ENCODE measurements at places on chromosomes 12 and 14.

GRCh38 chr12:53078425-53079225 is 565 bp downstream of the SPRYD3 start:
- peak; percentile 38 for DNase-seq

- DNase-seq = no peak
Observed at GRCh38 chr12:92718483-92718990, 15.7 kb downstream of the PLEKHG7 start.

- DNase-seq = no peak
Observed at GRCh38 chr12:70627677-70628076, 9.6 kb downstream of the PTPRB start.

- DNase-seq = no peak
Observed at GRCh38 chr14:69963966-69964365, 84.8 kb downstream of the SMOC1 start.

GRCh38 chr12:56040963-56041551 is 661 bp upstream of the RPS26 start:
- no peak for DNase-seq

DNA sequence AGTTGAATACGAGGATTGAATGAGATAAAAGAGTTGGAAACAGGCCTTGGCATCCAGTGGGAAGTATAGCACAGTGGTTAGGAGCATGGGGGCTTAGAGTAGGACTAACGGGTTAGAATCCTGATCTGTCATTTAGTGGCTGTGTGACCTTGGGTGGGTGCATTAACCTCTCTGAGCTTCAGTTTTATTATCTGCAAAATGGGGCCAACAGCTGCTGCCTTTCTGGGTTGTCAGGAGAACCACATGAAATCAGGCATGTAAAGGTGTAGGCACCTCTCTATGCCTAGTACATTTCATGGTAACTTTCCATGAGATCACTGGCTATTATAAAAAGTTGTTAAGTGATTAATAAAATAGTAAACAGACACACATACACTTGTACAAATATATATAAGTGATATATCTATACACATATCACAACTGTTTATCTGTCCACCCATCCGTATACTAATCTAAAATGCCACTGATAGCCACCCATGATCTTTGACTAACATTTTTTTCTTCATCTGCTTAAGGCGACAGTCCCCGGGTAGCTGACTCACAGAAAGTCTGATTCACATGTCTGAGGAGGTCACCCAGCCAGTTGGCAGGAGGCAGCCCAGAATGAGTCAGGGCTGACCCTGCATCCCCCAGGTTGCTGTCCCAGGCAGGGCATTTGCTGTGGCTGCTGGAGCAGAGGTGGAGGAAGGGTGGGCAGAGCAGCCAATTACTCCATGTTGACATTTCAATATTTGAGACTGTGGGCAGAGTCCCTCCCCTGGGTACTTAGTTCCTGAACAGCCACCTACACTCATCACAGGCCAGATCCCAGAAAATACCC is 125.6 kb upstream of the NOS1 start:
- DNase-seq = peak; percentile 57

DNA sequence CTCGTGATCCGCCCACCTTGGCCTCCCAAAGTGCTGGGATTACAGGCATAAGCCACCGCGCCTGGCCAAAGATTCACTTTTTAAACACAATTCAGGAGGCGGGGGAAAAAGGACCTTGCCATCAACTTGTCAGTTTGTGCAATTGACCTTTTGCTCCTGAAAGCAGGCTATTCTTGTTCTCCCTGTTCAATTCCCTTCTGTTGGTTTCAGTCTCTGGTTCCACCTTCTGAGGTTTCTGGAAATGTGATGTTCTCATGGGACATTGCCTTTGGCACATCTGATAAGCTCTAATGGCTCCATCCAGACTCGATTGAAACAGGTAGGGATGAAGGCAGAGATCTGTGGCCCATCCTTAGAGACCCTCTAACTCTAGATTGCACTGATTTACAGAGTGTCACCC is 17.9 kb upstream of the CCDC85C start:
- DNase-seq = no peak

DNA sequence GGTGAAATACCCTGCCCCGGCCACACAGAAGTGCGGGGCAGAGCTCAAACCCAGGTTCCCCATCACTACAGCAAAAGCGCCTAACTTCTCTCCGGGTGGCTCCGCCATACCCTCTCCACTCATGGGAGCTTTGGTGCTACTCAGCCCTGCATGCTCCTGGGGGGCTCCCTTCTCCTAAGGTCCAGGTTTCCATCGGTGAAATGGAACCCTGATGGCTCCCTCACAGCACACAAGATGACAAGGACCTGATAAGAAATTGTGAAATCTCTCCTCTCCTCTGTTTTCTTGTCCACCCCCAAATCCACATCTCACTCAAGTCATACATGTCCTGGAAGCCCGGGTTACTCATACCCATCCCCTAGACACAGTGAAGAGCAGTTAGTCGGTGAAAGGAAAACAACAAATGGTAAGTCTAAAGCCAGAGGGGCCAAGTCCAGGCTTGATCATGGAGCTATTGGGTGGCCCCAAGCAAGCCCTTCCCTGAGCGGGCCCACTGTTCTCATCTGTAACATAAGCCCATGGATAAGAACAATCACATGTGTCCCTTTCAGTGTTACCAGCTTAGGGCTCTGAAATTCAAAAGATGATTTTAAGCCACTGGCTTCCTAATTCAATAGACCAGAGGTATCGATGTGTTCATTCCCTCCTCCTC is 317.5 kb downstream of the BCL11B start:
- no peak for DNase-seq

- DNase-seq = no peak
Observed at GRCh38 chr12:19192710-19193109, 63.2 kb downstream of the PLEKHA5 start.

DNA sequence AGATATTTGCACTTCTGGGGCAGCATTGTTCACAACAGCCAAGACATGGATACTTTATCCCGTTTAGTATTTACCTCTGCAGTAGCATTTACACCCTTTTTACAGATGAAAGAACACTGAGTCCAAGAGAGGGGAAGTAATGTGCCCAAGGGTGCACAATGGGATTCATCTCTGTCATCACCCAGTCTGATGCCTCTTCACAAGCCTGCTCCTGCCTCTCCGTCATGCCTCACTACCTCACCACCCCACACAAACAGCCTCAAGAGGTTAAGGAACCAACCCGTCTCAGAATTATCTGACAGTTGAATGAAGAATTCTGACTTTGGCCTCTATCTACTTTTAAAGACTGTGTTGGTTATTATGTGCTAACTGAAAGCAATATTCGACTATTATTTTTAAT is 368.4 kb downstream of the ATP23 start:
- DNase-seq = no peak

GRCh38 chr14:94545131-94545841 is 16.0 kb upstream of the SERPINA4 start:
- DNase-seq = no peak

GRCh38 chr12:31057671-31058070 is 16.0 kb upstream of the DDX11 start:
- no peak for DNase-seq

DNA sequence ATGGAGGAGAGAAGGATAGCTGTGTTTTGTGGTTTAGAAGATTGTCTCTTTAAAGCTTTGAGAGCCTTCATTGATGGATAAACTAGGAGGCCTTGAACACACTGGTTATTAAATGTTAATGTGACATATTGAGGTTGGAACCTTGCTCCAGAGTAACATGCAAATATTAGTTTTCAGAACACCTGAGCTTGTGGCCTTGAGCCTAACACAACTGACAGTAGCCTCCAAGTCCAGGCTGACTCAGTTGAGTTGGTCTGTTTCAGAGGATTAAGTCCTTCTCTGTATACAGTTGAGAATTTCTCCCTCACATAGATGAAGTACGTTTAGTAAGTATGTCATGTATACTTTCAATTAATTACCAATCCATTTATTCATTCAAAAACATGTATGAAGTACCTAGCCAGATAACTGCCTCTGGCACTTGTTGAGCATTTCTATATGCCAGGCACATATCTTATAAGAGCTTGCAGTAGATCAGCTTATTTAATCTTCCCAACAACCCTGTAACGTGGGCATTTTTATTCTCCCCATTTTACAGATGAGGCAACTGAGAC is 63.5 kb downstream of the ELK3 start:
- no peak for DNase-seq

GRCh38 chr14:22607291-22607690 is 9.2 kb downstream of the ABHD4 start:
- no peak for DNase-seq

- no peak for DNase-seq
Observed at GRCh38 chr12:124698211-124698997, 131.0 kb upstream of the NCOR2 start.

GRCh38 chr14:53032161-53032803 is 81.4 kb upstream of the FERMT2 start:
- peak; percentile 78 for DNase-seq

DNA sequence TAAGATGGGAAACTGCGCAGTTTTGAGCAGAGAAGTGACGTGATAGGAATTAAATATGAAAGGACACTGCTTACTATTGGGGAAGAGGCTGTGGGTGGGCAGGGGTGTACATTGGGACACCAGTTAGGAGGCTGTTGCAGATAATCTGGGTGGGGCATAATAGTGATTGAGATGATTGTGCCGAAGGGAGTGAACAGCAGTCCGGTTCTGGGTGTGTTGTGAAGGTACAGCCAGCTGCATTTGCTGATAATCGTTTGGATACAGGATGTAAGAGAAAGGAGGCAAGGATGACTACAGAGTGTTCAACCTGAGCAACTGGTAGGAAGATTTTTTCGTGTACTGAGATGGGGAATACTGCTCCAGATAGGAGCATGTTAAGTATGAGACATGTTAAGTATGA is 205.2 kb upstream of the NEDD1 start:
- no peak for DNase-seq

DNA sequence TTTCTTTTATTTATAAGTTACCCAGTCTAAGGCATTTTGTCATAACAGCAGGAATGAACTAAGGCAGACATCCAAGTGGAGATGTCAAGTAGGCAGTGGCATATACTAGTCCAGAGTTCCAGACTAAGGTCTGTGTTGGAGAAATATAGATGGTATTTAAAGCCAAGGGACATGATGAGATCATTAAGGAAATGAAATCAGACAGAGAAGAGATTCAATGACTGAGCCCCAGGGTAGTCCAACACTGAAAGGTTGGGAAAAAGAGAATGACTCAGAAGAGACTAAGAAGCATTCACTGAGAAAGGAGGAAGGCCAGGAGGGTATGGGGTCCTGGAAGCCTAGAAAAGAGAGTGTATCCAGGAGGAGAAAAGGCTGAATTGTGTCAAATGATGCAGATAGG is 442.2 kb upstream of the CCDC196 start:
- DNase-seq = peak; percentile 84

- DNase-seq = no peak
Observed at GRCh38 chr14:101873991-101874390, 90.4 kb upstream of the DYNC1H1 start.

GRCh38 chr12:66388517-66388916 is 86.2 kb downstream of the HELB start:
- no peak for DNase-seq

GRCh38 chr12:99553461-99553860 is 94.1 kb upstream of the GARIN6 start:
- no peak for DNase-seq

DNA sequence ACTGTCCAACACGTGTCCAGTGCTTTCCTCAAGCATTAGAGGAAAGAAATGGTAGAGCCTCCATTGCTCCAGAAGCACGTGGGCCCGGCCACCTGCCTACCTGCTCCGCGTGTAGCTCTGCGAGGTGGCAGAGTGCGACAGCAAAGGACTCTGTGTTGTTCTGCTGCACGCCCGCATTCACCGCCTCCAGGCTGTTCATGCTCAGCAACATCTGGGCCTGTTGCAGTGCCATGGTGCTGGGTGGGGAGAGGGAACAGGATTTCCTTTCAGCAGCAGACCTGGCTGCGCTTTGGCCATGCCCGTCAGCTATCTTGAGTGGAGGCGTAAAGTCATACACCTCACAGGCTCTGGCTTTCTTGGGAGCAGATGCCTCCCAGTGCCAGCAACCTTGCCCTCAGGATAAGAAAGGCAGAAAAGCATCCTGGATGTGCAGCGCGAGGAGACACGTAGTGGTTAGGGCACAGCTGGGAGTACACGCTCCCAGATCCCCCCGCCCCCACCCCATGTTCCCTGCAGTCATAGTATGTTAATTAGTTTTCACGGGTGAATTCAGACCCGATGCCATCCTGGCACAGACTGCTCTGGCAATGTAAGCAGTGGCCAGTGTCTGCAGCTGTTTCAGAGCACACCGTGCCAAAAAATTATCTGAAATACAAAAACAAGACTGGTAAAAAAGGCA is 25.1 kb downstream of the ANAPC5 start:
- DNase-seq = no peak

DNA sequence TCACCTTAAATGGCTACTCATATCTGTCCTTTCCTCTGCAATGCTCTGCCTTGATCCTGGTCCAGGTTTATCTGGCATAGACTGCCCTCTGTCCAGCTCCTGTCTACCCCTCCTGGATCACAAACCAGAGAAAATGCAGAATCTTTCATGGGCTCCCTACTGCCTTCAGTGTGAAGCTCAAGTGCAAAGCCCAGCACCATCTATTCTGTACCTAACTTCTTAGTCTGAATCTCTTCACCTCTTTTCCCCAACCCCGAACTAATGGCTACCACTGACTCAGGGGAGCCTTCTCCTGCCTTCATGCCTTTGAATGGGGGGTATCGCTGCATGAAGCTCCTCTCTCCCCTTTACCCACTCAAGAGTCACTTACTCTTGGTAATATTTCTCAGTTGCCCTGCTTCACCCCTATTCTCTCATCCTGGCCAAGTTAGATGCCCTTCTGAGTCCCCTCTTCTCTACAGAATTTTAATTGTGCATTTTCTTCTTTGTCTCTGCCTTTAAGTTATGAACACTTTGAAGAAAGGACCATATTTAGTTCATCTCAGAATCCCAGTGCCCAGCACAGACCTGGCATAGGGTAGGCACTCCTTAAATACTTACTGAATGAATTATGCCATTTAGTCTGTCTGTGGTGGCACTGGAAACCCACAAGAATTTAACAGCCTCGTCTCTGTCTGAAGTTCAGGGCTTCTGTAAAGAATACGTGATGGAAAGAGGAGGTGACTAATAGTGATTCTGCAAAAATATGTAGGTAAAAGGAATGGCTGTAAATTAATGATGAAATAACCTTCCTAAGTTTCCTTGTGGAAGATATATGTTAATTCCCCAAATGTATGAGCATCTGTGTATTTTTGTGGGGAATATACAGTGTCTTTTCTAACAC is 191.3 kb upstream of the AMIGO2 start:
- peak; percentile 97 for DNase-seq

DNA sequence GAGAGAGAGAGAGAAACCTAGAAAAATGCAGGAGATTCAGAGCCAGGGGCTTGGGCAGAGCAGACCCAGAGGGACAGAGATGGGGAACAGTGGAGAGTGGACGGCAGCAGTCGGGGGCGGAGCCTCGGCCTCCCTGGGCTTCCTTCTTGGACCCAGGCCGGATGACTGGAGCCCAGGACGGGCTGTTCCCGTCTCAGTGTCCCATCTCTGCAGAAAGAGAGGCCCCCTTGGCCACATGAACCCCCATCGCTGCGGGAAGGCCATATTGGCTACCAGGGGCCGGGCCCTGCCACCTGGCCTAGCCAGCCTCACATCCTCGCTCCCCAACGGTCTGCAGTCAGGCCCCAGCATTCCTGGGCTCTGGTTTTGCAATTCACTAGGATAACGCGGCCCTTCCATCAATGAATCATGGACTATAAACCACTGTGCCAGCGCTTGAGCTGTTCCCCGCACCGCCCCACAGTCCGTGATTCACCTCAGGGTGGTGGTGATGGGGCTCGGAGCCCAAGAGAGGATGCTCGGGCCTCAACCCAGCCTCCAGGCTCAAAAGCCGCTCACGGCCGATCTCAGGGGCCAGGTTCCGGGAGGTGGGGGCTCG is 116.5 kb downstream of the RFLNA start:
- DNase-seq = peak; percentile 94

GRCh38 chr12:77152623-77153193 is 87.3 kb upstream of the E2F7 start:
- DNase-seq = peak; percentile 48

GRCh38 chr14:69013943-69014782 is 35.1 kb upstream of the ACTN1 start:
- peak; percentile 79 for DNase-seq

All from HT1080 (cell line).